Stimulated activated CD4-positive, alpha-beta T cell treated with anti-CD3 and anti-CD28 coated beads, Interleukin-1b, Interleukin-23, amount 100 ng/mL, for 1 hour (primary cell): ENCODE measurements at places on chromosomes 3 and 15.

GRCh38 chr3:57958642-57959422 lies 49.4 kb upstream of the FLNB start:
- DNase-seq = no peak

- DNase-seq = no peak
Observed at GRCh38 chr3:107845380-107846278, 245.2 kb downstream of the CD47 start.

DNA sequence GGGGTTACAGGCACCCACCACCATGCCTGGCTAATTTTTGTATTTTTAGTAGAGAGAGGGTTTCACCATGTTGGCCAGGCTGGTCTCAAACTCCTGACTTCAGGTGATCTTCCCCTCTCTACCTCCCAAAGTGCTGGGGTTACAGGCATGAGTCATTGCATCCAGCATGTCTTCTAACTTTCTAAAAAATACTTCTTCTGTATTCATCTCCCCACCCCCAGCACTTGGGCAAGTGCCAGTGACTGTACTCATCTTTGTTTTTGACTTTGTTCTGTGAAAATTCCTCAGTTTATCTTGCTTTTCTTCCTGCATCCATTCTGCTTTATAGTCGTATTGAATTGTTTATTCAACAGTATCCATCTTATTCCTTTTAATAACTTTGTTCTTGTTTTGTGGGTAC lies 47.6 kb downstream of the ARIH1 start:
- no peak for DNase-seq

- no peak for DNase-seq
Observed at GRCh38 chr3:5023777-5024346, 44.6 kb downstream of the BHLHE40 start.

- DNase-seq = no peak
Observed at GRCh38 chr3:158509891-158510290, 61.1 kb upstream of the MLF1 start.

DNA sequence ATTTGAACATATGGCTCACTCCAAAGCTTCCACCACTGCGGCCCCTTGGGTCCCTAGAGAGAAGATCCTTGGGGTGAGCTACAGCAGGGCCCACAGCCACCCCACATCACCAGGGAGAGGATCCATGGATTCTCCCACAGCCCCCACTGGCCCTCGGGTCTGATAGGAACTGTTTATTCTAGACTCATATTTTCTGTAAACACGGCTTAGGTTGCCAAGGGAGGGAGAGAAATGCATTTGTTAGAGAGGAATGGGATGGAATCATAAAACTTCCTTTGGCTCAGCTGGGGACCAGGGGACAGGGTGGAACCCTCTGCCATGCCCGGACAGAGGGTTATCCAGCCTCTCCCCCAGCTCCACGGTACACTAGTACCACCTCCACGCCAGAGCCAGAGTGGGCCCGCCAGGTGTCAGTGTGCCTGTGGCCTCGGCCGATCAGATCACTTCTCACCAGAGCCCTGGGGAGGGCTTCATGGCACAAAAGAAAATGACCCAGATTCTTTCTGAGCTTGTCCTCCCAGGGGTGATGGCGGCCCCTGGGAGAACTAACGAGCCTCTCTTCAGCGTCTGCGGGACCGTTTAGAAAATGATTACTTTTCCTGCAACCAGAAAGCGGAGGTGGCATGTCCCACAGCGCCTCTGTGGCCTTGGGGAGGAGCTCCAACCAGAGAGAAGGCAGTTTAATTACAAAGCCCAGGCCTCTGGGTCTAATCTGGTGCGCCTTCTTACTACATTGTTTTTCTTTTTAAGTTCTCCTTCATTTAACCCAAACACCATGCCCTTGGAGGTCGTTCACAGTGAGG lies 33.7 kb downstream of the ADCY5 start:
- DNase-seq = no peak

GRCh38 chr15:41494190-41494921 lies 682 bp downstream of the ITPKA start:
- DNase-seq = no peak

GRCh38 chr3:124395584-124396338 lies 334.5 kb upstream of the UMPS start:
- DNase-seq = no peak

GRCh38 chr3:140128631-140129030 lies 193.6 kb downstream of the CLSTN2 start:
- no peak for DNase-seq

DNA sequence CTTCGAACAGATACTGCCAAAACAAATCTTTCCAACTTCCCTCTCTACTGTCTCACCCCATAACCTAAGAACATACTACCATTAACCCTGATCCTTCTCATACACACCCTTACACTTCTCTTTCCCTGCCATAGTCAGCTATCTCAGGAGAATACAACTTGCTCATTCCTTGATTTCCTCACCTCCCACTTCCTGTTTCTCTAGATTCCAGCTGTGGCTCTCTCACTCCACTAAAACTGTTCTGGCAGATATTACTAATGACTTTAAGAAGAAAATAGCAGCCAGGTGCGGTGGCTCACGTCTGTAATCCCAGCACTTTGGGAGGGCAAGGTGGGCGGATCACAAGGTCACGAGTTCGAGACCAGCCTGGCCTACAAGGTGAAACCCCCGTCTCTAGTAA lies 4.6 kb downstream of the LSG1 start:
- DNase-seq = no peak

- DNase-seq = no peak
Observed at GRCh38 chr3:33134026-33134625, 20.3 kb downstream of the CRTAP start.

GRCh38 chr15:55239440-55240124 lies 42.8 kb upstream of the RSL24D1 start:
- DNase-seq = no peak

GRCh38 chr3:120449251-120449650 lies 1.5 kb downstream of the FSTL1 start:
- no peak for DNase-seq

DNA sequence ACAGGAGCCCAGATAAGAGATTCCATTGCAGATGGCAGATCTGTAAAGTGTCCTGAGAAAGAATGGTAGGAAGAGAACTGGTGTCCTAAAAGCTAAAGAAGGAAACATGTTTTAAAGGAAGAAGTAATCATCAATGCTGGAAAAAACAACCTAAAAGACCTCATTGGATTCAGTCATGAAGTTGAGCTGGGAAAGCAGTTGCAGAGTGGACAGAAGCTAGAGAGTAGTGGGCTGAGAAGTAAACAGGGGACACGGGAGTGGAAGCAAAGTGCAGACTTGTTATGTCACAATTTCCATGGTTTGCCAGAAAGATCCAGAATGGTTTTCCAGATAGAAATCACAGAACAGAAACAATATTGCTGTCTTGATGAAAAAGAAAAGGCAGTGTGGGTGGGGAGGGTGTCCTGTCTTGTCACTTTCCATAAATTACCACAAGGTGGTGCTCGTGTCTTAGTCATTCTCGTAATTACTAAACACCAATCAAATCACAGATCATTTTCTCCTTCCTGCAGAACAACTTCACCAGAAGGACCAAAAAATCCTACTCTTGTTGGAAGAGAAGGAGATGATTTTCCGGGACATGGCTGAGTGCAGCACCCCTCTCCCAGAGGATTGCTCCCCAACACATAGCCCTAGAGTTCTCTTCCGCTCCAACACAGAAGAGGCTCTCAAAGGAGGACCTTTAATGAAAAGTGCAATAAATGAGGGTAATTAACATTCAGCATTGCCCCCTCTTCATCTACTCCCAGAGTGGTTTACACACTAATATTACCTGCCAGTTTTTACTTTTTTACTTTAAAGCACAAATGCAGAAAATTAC lies 64.5 kb downstream of the KLHL25 start:
- DNase-seq = no peak

- no peak for DNase-seq
Observed at GRCh38 chr3:154182322-154182922, 61.2 kb downstream of the ARHGEF26 start.

DNA sequence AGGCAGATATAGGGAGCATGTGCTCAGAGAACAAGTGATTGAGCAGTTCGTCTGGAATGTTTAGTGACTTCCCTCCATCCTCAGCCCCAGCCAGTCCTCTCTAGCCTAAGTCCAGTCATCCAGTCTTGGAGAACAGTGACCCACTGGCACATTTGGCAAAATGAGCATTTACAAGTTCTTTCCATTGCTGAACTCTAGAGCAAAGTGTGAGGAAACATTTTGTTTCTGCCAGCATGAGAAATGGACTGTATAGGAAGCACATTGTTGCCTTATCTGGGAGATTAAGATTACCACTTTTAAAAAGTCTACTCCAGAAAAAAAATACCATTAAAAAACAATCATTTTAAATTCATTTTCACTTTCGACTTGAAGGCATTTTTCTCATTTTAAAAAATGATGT lies 353.6 kb downstream of the SHQ1 start:
- DNase-seq = no peak

GRCh38 chr3:182182531-182182968 lies 470.8 kb downstream of the SOX2 start:
- no peak for DNase-seq

DNA sequence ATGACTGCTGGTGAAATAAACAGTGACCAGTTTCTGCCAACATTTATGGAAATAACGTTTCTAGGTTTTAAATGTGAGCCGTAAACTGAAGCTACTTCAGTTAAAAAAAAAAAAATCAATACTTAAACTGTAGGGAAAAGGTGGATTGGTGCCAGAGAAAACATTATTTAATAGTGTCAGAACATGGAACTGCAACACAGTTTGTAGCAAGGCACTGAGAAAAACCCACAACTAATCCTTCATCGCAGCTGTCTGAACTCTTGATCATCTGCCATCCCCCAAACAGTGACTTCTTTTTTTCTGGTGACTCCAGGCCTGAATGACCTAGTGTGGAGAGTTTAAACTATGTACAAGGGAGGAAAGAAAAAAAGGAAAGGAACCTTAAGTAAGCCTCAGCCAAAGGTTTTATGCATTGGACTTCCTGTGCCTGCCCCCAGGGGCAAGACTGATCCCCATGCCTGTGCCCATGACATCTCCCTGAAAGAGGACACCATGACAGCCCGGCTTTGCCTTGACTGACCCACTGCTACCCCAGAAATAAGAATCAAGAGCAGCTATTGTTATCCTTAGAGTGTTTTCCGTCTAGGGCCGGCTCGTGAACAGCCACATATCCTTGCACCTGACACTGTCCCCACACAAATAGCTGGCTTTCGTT lies 33.1 kb downstream of the CRTAP start:
- no peak for DNase-seq

DNA sequence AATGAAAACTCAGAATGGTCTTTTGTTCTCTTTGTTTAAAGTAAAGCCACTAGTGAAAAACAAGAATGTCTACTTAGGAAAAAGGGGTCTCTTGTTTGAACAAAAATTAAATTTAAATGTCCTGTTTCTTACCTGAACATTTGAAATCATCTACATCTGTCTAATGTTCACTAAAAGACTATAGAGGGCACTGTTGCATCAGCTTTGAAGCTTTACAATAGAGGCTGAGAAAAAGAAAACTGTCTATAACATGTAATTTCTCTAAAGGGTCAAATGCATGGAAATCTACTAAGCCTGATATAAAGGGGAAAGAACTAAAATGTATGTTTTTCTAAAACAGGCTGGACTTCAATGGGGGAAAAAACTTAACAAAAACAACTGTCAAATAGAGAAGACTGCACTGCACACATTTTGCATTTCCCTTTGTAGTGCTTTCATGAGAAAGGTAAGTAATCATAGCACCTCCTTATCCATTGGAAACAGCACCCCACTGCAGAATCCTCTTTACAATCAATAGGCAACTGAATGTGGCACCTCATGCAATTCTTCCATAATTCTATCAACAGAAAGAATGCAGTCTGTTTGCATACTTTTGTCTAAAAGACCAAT lies 26.3 kb downstream of the DPH6 start:
- no peak for DNase-seq

- no peak for DNase-seq
Observed at GRCh38 chr3:138629526-138629925, 21.0 kb downstream of the FAIM start.

GRCh38 chr3:127690106-127690505 lies 17.4 kb downstream of the ABTB1 start:
- no peak for DNase-seq

- DNase-seq = no peak
Observed at GRCh38 chr3:165383381-165383780, 187.2 kb upstream of the SLITRK3 start.

GRCh38 chr15:82692171-82692570 lies 17.5 kb downstream of the AP3B2 start:
- DNase-seq = no peak

DNA sequence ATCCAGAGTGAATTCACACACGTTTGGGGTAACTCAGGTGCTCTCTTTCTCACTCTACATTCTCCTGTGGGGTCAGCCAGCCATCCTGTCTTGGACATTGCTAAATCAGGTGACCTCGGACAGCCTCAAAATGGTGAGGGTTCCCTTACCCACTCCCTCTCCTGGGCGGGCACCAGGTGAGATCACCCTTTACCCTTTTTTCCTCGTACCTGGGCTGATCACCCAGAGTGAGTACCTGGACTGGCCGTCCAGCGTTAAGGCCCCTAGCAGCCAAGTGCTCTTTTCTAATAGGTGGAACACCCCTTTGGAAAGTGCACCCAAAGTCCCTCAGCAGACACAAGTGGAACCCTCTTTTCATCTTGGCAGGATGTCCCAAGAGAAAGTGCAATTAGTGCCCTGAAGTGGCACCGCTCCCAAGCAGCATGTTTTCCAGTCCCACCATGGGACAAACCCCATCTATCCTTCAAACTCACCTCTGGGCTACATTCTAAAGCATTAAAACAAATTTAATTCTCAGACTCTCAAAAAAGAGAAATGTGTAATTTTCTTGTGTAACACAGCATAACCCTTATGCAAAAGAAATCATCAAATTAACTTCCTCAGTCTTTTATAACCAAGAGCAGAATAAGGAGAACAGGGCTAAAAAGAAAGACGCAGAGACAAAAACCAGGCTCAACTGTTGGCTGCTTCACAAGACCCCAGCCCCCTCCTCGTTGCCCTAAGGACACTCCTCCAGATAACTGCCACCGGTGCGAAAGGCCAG lies 20.7 kb downstream of the TRANK1 start:
- no peak for DNase-seq

- DNase-seq = no peak
Observed at GRCh38 chr3:196177967-196178366, 33.2 kb downstream of the ZDHHC19 start.

DNA sequence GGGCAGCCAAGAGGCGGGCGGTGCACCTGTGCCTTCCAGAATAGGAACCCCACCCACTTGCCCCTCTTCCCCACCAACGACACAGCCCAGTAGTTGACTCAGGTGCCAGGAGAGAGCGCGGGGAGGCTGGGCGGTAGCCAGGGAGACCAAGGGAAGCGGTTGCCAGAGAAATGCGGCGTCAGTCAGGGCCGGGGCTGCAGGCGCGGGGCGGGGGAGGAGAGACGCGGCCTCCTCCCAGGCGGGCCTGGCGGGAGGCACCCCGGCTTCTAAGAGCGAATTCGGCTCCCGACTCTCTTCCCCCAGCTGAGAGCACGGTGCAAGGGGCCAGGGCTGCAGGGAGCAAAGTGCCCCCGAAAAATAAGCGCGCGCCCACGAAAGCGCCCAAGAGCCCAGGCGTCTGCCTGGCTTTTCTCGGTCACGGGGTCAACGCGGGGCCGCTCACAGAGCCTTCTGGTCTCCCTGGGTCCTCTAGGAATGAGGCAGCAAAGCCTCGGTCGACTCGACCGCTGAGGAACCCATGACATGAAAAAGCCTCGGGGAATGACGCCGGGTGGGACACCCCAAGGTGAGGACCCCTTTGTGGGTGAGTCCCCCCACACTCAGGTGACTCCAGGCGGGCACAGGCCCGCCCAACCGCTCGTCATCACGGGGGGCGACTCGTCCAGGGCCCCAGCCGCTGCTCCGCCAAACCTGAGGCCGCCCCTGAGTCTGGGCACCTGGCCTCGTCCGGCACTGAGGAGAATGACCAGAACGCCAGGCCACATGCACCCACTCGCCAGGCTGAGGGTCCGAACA lies 716 bp downstream of the CPEB1 start:
- DNase-seq = no peak
